ENCODE measurements at places on chromosomes 16 and 17.

GRCh38 chr17:77455111-77455890 lies 314.5 kb downstream of the SEC14L1 start:
- DNase-seq = peak; percentile 93

DNA sequence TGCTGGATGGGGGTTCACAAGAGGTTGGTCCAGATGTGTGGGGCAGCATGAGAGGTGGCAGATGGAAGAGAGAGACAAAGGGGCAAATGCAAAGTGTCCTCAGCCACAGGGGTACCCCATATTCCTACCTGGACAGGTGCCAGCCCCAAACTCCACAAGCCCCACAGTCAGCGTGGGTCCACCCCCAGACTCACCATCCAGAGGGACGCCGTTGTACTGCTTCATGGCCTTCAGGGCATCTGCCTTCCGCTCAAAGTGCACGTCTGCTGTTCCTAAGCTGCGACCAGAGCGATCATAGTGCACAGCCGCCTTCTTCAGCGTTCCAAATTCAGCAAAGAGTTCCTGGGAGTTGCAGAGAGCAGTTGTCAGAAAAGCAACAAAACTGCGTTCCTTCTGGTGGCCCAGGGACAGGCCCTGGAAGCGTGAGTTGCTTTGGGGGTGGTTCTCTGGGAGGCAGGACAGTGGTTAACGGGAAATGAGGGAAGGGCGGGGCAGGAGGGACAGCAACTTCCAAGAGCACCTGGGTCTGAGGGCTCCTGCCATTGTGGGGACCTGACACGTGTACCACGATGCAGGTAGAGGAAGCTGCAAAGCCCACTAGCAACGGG lies 2.3 kb downstream of the ALYREF start:
- no peak for DNase-seq

GRCh38 chr16:31700200-31700529 lies 172.5 kb downstream of the AHSP start:
- no peak for DNase-seq

- no peak for DNase-seq
Measured at GRCh38 chr17:9839433-9839832, 13.7 kb downstream of the GLP2R start.

- peak; percentile 92 for DNase-seq
Measured at GRCh38 chr16:84228256-84228838, 11.5 kb downstream of the KCNG4 start.

DNA sequence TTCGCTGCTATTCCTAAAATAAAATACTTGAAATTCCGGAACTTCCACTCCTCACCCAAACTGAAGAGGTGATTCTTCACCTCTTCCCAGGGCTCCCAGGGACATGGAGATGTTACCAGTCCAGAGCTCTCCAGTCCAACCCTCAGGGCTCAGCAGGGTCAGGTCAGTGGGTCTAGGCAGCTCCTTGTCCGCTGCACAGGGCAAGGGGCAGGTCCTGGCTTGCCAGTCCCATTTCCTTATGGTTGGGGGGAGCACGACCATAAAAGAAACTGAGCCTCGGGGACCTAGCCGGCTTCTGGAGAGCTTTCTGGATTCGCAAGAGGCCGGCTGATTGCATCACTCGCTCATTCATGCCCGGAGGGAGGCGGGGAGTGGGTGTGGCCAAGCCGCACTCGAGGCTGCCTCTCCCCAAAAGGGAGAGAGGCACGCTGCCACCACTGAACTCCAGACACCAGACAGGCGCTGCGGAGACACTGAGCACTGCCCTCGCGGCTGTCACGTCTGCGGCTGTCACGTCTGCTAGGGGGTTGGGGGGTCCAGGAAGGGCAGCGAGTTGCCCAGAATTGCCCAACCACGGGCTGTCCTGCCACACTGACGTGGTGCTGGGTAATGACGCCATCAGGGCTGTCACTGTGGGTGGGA lies 15.8 kb downstream of the SLC7A5 start:
- DNase-seq = peak; percentile 90

- peak; percentile 69 for DNase-seq
Measured at GRCh38 chr17:65855245-65855644, 293.8 kb upstream of the AXIN2 start.

DNA sequence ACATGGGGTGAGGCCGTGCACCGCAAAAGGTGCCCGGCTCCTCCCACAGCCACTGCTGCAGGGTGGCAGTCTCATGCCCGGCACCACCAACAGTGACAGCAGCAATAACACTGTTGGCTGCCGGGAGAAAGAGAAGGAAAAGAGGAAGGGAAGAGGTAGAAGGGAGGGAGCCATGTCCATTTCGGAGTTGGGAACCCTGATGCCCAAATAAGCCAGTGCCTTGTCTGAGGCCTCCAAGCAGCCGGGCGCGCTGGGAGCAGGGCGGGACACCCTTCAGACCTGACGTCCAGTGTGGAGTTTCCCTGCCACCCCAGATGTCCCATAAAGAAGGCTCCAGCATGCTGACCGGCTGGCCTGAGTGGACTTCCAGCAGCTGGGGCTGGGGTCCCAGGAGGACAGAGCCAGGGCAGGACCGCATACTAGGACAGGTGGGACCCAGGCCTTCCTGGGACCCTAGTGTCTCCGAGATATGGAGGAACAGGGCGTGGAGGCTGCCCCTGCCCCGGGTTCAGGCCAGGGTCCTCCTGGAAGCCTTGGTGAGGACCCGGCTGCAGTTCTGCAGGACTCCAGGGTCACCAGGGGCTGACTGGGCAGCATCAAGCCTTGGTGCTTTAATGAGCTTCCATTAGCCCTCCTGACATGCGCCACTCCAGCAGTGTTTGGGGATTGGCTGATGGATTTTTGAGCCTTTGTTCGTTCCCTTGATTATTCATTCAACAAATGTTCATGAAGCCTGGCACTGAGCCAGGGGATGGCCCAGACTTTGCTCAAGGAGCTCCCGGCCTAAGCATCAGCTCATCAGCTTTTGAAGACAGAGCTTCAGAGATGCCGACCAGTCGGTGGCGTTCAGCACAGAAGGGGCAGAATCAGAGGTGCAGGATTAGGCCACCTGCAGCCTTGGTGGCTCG lies 223.6 kb upstream of the CIBAR2 start:
- DNase-seq = no peak

DNA sequence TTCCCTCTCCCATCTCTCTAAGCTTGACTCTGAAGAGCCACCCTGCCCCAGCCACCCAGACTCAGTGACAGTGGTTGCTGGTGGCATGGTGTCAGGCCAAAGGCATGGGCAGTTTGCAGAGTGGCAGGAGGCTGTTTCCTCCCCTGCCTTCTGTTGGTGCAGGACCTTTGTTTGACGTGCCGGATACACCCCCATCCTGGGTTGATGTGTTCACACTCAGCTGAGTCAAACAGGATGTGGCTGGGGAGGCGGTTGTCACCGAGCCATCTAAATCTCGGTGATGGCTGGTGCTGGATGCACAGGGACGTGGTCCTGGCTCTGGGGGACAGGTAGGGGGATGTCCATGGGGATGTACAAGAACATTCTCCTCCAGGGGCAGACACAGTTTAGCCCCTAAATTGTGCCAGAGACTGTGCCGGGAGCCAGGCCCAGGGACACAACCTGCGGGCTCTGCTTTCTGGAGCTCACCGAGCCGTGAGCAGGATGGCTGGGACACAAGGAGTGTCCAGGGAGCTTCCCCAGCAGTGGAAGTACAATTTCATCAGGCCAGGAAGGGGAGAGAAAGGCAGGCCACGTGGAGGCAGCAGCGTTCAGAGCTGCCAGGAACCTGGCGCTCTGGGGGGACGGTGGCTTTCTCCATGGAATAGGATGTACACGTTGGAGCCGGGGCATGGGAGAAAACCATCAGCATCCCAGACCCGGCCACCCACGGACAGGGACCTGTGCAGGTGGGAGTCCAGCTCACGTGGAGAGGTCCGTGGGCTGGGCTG lies 264.2 kb downstream of the SEC14L1 start:
- DNase-seq = peak; percentile 70

DNA sequence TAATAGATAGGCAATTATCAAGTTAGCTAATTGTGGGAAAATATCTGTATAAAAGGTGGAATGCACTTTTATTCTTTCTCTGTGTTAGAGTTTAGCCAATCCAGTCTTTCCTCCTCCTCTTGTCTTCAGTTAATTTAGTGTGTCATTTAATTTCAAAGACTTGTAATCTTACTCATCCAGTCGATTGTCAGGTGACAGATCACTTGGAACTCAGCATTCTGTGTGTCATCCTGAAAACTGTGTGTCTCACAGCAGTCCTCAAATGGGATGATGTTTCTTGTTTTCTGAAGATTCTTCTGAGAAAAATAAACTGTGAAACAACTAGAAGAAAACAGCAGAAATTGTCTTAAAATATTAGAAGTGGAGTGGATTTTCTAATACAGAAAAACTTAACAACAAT lies 290 bp upstream of the KRTAP4-1 start:
- no peak for DNase-seq

DNA sequence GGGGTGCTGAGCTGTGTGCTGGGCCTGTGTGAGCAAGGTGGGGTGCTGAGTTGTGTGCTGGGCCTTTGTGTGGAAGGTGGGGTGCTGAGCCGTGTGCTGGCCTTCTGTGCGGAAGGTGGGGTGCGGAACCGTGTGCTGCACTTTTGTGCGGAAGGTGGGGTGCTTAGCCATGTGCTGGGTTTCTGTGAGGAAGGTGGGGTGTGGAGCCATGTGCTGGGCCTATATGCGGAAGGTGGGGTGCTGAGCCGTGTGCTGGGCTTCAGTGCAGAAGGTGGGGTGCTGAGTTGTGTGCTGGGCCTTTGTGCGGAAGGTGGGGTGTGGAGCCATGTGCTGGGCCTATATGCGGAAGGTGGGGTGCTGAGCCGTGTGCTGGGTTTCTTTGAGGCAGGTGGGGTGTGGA lies 555.4 kb upstream of the EEF2KMT start:
- no peak for DNase-seq

GRCh38 chr17:76623271-76624146 lies 20.0 kb downstream of the ST6GALNAC1 start:
- peak; percentile 81 for DNase-seq

GRCh38 chr16:83958846-83959565 lies 6.0 kb downstream of the OSGIN1 start:
- no peak for DNase-seq

GRCh38 chr17:77923776-77924513 lies 34.6 kb upstream of the TNRC6C start:
- DNase-seq = no peak

GRCh38 chr16:63921737-63922295 lies 1200.0 kb downstream of the CDH11 start:
- DNase-seq = no peak

DNA sequence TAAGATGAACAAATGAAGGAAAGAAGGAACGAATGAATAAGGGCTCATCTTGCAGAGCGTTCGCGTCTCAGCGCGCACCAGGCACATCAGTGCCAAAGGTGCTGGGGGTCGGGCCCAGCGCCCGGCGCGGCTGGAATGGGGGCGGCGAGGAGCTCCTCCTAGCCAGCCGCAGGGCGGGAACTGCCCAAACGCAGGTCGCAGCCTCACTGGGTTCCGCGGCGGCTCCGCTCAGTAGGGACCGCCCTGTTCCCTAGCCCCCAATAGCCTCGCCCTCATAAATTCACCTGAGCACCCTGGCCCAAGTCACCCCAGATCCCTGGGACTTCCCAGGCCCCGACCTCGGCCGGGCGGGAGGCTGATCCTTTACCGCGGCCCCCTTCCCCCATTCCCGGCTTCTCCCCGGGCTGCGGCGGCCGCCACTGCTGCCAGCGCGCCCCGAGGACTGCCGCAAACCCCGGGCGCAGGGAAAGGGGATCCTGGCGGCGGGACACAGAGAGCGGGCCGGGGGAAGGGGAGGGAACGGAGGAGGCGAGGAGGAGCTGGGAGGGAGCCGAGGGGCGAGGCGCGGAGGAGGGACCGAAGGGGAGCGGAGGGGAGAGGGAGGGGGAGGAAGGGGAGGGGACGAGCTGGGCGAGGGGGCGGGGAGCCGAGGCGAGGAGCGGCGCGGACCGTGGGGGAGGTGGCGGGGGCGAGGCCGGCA lies 377 bp upstream of the CRHR1 start:
- DNase-seq = no peak

DNA sequence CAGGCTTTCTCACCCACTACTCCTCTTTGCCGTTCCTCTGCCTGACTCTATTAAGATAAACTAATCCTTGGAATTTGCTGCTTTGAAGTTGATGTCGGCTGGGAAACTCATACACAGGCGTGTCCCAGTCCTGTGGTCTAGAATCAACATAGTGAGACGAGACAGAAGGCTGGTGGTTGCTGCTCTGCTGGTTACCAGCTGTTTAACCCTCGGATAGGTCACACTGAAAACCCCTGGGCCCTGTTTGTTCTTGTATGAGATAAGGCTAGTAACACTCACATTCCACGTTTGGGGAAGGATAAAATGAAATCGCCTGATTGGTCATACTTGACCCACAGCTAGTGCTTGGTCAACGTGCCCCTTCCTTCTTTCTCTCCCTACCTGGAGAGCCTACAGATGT lies 517.0 kb downstream of the CDH13 start:
- peak; percentile 51 for DNase-seq

- peak; percentile 88 for DNase-seq
Measured at GRCh38 chr16:87435372-87436224, 43.5 kb downstream of the MAP1LC3B start.

DNA sequence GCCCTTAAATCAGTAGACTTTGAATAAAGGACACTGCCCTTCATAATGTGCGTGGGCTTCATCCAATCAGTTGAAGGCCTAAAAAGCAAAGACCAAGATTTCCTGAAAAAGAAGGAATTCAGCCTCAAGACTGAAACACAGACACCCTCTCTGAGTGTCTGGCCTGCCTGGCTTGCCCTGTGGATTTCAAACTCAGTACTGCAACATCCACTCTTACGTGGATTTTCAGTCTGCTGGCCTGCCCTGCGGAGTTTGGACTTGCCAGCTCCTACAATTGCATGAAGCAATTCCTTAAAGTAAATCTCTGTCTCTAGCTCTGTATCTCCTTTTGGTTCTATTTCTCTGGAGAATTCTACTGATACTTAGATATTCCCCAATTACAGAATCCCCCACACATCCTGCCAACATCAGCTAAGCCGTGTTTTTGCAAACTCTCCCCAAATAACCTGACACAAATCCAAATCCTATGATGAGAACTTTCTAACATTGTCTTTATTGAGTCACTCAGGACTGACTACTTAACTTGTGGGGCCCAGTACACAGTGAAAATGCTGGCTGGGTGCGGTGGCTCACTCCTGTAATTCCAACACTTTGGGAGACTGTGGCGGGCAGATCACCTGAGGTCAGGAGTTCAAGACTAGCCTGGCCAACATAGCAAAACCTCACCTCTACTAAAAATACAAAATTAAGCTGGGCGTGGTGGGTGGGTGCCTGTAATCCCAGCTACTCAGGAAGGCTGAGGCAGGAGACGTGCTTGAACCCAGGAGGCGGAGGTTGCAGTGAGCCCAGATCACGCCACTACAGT lies 7.2 kb upstream of the TNFRSF17 start:
- DNase-seq = no peak
